HT1080 (cell line): ENCODE measurements at places on chromosomes 5 and 9.

DNA sequence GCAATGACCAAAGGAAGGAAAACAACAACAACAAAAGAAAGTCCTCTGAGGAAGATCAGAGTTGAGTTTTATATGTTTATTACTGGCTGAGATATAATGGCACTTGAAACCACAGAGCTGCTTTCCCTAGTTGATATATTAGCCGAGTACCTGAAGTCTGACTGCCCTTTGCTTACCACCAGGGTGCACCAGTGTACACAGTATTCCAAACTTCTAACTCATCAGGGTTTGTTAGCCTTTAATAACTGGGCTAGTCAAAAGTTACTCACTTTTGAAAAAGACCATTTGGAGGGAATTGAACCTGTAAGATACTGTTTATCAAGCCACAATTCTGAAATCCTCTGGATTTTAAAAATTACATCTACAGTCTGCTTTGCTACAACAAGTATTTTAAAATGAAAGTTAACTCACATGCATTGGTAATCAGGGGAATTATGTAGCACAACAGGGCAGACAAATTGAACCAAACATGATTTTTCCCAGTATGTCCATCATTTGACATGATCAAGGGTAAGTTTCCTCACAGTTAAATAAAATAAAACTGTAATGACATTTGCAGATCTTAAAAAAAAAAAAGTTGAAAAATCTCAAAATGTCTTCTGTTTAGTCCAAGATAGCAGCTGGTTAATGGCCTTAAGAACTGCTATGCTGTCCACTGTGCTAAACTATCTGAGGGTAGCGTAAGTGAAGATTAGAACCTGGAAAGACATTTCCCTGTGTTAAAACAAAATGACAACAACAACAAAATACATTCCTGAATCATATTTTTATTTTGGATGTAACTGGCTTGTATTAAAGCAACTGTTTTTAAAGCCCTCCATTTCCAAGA, 57.3 kb upstream of the C6 start:
- peak; percentile 48 for DNase-seq

- DNase-seq: no peak
Observed at GRCh38 chr9:3740690-3741419, 215.1 kb upstream of the RFX3 start.

DNA sequence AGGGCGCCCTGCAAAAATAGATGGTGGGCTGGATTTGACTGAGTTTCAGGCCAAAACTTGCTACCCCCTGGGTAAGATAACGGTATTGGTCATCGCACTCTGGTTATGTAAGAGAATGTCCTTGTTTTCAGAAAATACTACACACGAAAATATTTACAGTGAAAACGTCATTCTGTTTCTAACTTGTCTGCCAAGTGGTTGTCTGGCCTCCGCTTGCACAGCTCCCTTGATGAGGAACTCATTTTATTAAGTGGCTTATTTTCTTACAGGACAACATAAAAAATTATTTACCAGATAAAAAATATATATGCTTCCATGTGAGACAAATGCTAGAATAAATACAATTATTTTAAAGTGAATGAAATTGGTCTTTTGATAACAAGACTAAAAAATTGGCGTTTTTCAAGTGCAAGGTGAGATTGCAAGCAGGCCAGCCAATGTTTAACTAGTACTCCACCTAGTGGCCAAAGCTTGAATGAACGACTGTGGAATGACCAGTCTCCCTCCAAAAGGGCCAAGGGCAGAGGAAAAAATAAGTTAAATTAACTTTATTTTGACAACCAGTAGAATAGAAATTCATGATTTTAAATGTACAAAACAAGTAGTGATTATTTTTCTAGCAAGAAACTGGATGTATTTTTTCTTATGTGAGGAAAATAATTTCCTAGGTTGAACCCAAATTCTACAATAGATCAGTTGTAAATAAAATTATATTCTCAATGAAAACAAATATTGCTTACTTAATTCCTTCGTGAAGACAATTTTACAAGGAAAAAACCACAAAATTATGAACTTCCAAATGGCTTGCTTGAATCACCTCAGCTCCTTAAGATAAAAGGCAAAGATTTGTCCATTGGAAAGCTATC, 93.2 kb downstream of the ZFAND5 start:
- DNase-seq: peak; percentile 46

DNA sequence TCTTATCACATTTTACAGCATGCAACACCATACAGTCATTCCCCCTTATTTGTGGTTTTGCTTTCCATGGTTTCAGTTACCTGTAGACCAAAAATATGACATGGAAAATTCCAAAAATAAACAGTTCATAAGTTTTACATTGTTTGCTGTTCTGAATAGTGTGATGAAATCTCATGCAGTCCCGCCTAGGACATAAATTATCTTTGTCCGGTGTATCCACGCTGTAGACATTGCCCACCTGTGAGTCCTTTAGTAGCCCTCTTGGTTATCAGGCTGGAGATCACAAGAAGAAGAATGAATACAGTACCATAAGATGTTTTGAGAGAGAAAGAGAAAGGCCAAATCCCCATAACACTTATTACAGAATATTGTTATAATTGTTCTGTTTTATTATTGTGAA, 68.1 kb downstream of the SLC46A2 start:
- no peak for DNase-seq

DNA sequence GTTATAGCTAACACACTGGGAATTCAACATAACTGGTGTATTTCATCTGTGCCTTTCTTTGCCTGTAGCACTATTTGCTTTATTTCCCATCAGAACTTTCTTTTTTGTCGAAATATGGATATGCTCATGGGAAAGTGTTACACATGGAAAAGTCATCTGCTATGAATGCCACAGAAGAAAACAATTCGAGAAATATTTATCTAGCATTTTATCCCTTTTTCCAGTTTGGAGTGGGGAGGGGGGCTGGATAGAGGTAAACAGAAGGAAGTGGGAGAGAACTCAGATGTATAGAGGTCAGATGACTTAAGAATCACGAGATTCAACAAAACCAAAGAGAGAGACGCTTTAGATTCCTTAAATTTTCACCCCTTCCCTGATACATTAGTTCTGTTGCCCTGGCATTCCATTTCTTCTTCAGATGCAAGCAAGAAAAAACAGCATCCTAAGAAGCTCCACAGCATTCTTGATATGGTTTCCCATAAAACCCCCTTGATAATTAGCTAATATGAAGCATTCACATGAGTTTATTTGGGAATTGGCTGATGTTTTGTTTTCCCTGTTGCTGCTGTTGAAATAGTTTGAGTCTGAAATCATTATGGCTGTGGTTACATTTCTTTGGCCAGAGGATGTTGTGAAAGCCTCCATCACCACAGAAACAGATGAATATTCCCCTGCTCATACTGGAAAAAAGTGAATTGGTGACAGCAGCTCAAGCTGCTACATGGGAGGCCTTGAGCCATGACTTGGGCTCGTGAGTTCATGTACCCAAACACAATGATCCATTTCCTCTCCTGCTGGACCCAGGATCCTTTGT, 335.8 kb upstream of the DAB2 start:
- peak; percentile 85 for DNase-seq

- no peak for DNase-seq
Observed at GRCh38 chr5:30287890-30288289, 905.6 kb upstream of the CDH6 start.

- DNase-seq: peak; percentile 90
Observed at GRCh38 chr5:145554399-145554798, 280.7 kb downstream of the PRELID2 start.

- no peak for DNase-seq
Observed at GRCh38 chr9:76103531-76104315, 213.2 kb downstream of the PCSK5 start.

DNA sequence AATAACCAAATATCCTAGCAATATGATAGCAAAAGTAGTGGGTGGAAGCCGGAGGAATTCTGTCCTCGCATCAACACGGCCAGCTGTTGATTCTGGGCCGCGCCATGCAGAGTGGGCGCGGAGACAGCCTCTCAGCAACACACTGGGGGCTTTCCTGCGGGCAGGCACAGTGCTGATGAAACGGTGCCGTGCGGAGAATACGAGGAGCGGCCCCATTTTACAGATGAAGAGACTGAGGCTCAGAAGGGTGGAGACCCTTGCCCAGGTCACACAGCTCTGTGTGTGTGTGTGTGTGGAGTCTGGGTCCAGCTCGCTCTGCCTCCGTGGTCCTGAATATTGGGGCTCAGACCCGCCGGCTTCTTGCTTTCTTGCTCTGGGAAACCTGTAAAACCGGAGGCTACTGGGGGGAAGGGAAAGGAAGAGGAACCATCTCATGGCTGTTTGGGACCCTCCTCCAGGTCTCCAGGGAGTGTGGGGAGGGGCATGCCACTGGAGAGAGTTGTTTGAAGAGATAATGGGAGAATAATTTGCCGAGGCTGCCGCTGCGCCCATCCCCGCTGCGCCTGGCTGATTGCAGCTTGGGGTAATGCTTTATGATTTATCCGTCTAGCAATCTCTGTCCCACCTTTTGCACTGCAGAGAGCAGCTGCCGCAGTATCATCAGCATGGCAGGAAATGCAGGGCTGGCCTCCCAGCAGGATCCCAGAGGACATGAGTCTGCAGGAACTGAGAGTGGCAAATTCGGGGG, 36.6 kb downstream of the NCS1 start:
- DNase-seq: no peak

DNA sequence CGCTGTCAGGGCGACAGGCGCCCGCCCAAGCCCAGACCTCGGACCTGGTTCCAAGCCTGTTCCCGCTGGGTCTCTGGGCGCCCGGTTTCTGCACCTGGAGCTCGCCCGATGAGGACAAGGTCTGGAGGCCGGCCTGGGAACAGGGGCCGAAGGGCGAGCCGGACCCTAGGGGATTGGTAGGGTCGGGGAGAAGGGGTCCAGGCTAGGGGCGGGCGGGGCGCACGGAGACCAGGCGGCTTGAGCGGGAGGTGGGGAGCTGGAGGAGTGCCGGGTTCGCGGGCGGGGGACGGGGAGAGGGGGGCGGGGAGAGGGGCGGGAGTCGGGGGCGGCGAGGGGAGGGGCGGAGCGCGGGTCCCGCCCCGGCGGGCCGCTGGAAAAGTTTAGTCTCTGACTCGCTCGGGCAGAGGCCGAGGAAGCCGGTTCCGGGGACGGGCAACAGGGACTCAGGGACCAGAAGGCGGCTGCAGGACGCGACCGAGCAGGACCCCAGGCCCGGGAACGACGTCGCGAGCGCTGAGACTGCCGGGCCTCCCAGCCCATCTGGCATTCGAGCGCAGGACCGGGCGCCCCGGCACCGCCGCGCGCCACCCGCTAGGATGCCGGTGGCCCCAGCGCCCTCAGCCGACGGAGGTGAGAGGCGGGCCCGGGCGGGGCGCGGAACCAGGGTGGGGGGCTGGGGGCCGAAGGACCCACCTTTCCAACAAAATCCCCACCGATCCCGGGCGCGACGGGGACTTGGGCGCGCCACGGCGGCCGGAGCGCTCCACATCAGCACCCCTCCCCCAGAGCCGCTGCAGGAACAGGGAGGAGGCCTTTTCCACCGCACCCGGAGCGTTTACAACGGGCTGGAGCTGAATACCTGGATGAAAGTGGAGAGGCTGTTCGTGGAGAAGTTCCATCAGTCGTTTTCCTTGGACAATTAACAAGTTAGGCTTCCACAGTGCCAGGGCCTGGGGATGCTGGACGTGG, at the start of gene S1PR3:
Gene S1PR3 (plus strand): TSS at position 403 of the 969 bp plus-strand sequence. CDS start 9,733 bp downstream, outside the sequence.
- DNase-seq: no peak

DNA sequence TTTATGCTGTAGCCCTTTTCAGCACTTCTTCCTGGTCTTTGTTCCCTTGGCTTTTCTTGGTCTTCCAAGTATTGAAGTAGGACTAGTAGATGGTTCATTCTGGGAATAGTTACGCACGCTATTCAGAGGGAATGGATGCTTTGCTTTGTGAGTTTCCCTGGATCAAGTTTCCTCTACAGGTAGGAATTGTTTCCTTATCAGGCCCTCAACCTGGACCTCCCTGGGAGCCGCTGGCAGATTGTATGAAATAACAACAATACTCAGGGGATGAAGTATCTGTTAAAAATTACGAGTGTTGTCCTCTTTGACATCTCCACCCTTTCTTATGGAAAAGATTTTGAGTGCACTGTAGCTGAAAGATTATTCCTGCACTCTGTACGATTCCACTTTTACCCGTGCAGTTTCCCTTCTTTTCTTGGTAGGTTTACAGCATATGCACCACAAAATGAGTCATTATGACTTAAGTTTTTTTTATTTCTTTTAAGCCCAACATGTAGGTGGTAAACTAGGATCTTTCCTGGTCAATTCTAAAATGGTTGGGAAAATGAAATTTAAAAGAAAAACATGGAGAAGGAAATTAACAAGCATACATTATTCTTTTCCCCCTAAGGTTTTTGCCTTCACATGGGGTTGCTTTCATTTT, 57.9 kb downstream of the ARHGAP26 start:
- peak; percentile 61 for DNase-seq

DNA sequence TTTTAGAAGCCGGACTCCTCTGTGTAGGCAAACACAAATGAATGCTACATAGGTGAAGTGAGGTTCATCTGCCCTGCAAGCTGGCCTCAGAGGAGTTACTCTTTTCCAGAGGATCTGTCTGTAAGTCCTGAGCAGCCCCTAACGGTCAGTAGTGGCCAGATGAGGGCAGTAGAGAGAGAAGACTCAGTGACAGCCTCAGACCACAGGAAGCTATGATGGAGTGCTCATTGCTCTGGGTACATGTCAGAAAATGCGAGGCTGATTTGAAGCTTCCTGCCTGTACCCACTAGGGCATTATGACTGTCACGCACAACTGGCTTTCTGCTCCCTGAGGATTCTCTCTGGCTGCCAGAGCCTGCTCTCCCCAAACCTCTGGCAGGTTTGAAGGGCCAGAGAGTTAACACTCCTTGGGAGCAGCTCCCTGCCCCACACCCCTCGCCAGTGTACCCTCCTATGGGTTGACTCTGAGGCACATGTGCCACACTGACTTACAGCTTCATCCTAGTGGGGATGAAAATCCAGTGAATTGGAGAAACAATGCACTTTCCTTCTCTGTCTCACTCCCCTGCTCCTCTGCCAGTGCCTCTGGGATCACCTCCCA, 141.5 kb downstream of the GABRG2 start:
- peak; percentile 60 for DNase-seq

DNA sequence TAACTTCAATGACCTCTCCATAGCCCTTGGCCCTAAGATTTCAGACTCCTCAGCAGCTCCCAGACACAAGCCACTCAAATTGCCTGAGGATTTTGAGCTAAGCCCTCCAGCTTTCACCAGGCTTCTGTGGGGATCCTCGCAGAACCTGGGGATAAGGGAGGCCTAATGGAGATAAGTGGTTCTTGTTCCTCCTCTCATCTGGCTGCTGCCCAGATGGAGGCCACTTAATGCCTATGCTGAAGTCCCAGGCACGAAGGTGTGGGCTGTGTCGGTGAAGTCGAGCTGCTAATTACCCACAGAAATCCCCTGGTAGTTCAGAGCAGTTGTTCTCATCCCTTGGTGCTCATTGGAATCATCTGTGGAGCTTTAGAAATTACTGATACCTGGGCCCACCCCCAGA, 10.3 kb upstream of the FAT2 start:
- no peak for DNase-seq

DNA sequence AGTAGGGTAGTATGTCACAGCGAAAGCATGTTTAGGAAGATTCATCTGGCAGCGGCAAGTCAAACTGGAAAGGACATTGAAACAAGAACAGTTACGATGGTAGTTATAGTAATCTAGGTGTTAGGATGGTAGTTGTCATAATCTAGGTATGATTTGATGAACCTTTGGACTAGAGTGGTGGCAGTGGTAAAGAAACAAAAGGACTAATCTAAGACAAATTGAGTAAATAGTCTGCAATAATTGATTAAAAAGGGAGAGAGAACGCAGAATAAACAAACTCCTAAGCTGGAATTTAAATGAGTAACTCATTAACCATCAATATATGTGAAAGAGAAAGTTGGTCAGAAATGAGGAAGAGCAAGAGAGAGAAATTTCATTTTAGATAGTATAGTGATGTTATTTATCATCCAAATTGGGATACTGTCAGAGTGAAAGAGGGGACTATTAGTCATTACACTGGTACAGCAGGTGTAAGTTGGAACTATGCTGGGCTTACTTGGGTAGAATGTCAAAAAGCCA, 56.8 kb downstream of the MTREX start:
- no peak for DNase-seq

GRCh38 chr5:33306758-33307157, 134.0 kb upstream of the TARS1 start:
- no peak for DNase-seq
